Lung microvascular endothelial cell (primary cell): ENCODE measurements at places on chromosomes 2 and 18. TPM values are rescaled to one million over a fixed set of nuclear protein-coding genes. Genes with fewer than 3 reads are reported as not detected.

BOK gene
- total RNA-seq: 37.7 and 113 TPM in 2 replicates

SKOR2 gene
- total RNA-seq: not detected in 2 replicates

WIPF1 gene
- total RNA-seq: 7.3 and 8.1 TPM in 2 replicates

KCNG3 gene
- total RNA-seq: not detected in 2 replicates

SERPINB4 gene
- not detected in 2 replicates for total RNA-seq

SMCHD1 gene
- 32.7 and 46.4 TPM in 2 replicates for total RNA-seq

FBXO48 gene
- total RNA-seq: 0.20 and 0.22 TPM in 2 replicates

MEP1B gene
- total RNA-seq: not detected in 2 replicates

STARD6 gene
- 0.20 TPM in 1 of 2 replicates, not detected in the other for total RNA-seq

MFF gene
- total RNA-seq: 33.9 and 34.9 TPM in 2 replicates

DES gene
- 0.20 TPM in 1 of 2 replicates, not detected in the other for total RNA-seq

SLC14A1 gene
- total RNA-seq: not detected in 2 replicates

CXCR2 gene
- total RNA-seq: not detected in 2 replicates

FAP gene
- total RNA-seq: under 0.01 and 0.20 TPM in 2 replicates

DYNAP gene
- total RNA-seq: not detected in 2 replicates

ANKRD36 gene
- total RNA-seq: 16.3 and 24.0 TPM in 2 replicates

MERTK gene
- 13.9 and 21.6 TPM in 2 replicates for total RNA-seq

ACMSD gene
- total RNA-seq: not detected in 2 replicates

CNTNAP5 gene
- not detected in 2 replicates for total RNA-seq

CLHC1 gene
- 2.0 and 6.9 TPM in 2 replicates for total RNA-seq

POMC gene
- 0.22 and 0.99 TPM in 2 replicates for total RNA-seq

CD207 gene
- total RNA-seq: under 0.01 TPM in 1 of 2 replicates, not detected in the other

TXNDC9 gene
- total RNA-seq: 54.8 and 57.3 TPM in 2 replicates

CARF gene
- total RNA-seq: 2.2 and 3.8 TPM in 2 replicates

CROCC2 gene
- total RNA-seq: not detected in 2 replicates

CCDC195 gene
- total RNA-seq: not detected in 2 replicates

LINC00305 gene
- total RNA-seq: 0.20 and 0.87 TPM in 2 replicates

PLEKHH2 gene
- total RNA-seq: under 0.01 TPM in 1 of 2 replicates, not detected in the other

CYP27A1 gene
- 5.0 and 7.1 TPM in 2 replicates for total RNA-seq

LIMS3 gene
- 5.4 and 15.5 TPM in 2 replicates for total RNA-seq

SERPINB3 gene
- not detected in 2 replicates for total RNA-seq

RFTN2 gene
- total RNA-seq: 7.8 and 13.3 TPM in 2 replicates

ANKRD53 gene
- 0.20 and 0.22 TPM in 2 replicates for total RNA-seq

DIPK1C gene
- total RNA-seq: not detected in 2 replicates

FOXI3 gene
- not detected in 2 replicates for total RNA-seq

SIX3 gene
- not detected in 2 replicates for total RNA-seq

IL1F10 gene
- total RNA-seq: not detected in 2 replicates
